ENCODE measurements at places on chromosomes 11 and 22. TPM values are rescaled to one million over a fixed set of nuclear protein-coding genes. Genes with fewer than 3 reads are reported as not detected.

Gene CNGA4
- total RNA-seq: not detected

Gene MAJIN
- not detected for total RNA-seq

Gene OSBPL5
- total RNA-seq: 134 TPM

Gene KBTBD4
- 20.8 TPM for total RNA-seq

Gene TCIRG1
- total RNA-seq: 439 TPM

Gene NPAS4
- total RNA-seq: 0.42 TPM

Gene PNPLA5
- not detected for total RNA-seq

Gene OR2AG1
- total RNA-seq: not detected

Gene OR6T1
- total RNA-seq: not detected

Gene ANO1
- 1.7 TPM for total RNA-seq

Gene OR5P2
- not detected for total RNA-seq

Gene CRYBB2
- total RNA-seq: not detected

Gene MPEG1
- total RNA-seq: 9.8 TPM

Gene TH
- not detected for total RNA-seq

Gene SLC17A6
- total RNA-seq: not detected

Gene C2CD3
- 28.2 TPM for total RNA-seq

Gene FAM180B
- 3.9 TPM for total RNA-seq

Gene NFAM1
- 2.3 TPM for total RNA-seq

Gene MS4A12
- total RNA-seq: not detected

Gene F2
- not detected for total RNA-seq

Gene EMID1
- 1.5 TPM for total RNA-seq

Gene FGF3
- not detected for total RNA-seq

Gene SH3BP1
- total RNA-seq: 18.6 TPM

Gene DENND5A
- 120 TPM for total RNA-seq

Gene DBX1
- not detected for total RNA-seq

Gene OR51A2
- not detected for total RNA-seq

Gene NAV2
- 34.7 TPM for total RNA-seq

Gene HBG1
- not detected for total RNA-seq

Gene CNIH2
- not detected for total RNA-seq

Gene TIMP3
- total RNA-seq: 300 TPM

Gene DMC1
- total RNA-seq: 5.7 TPM

Gene SCGB1D1
- not detected for total RNA-seq

Gene PHLDB1
- total RNA-seq: 310 TPM

Gene LMO2
- total RNA-seq: 13.8 TPM

Gene ZNRF3
- total RNA-seq: 37.9 TPM

Gene PHETA2
- total RNA-seq: 21.8 TPM

Gene GGT5
- 83.1 TPM for total RNA-seq

Gene FREY1
- total RNA-seq: not detected

Gene YPEL4
- 1.7 TPM for total RNA-seq

Gene KRTAP5-7
- total RNA-seq: not detected

Gene MUC5AC
- total RNA-seq: not detected

Gene SORL1
- 18.8 TPM for total RNA-seq

Gene MYOD1
- not detected for total RNA-seq

Gene SYNGR1
- total RNA-seq: 28.2 TPM

Gene SNX32
- total RNA-seq: not detected

Gene TMEM191B
- total RNA-seq: not detected

Gene PANX3
- total RNA-seq: not detected

Gene TMEM86A
- 11.0 TPM for total RNA-seq

Gene SIDT2
- total RNA-seq: 132 TPM

Gene GSTT2B
- 17.8 TPM for total RNA-seq
